NCI-H2029 (cell line): ENCODE measurements at places on chromosomes 7 and 10.
A peak's percentile ranks its signal among the peaks of the same experiment; 100 is the strongest.

DNA sequence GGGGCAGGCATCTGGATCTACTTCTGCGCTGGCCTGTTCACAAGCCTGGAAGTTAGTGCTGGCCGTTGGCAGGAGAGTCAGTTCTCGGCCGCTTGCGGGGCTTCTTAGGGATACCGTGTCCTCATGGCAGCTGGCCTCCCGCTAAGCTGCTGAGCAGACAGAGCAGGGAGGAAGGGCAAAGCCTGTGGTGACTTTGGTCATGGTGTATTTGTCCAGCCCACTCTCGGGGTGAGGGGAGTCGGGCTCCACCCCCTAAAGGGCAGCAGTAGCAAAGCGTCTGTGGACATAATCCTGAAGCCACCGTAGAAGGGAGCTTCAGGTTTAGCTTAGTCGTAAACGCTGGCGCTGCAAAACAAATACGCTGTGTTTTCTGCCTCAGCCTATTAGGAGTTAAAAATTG is 12.2 kb downstream of the UBE3C start:
- DNase-seq: peak; percentile 8

DNA sequence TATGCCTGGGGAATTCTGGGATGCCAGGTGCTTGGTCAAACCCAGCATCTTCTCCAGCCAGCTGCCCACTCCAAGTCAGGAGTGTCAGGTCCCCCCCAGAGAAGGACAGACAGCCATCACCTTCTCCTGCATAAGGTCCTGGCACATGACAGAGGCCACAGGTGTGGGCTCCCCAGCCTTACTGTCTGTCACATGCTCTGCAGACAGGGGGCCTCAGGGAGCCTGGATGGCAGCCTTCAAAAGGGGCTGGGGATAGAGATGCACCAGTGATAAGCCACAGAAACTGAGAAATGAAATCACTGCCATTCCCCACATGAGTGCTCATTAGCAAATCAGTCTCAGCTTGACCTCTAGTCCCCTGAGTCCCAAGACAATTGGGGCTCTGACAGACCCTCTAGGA is 72.9 kb downstream of the PLXNA4 start:
- no peak for DNase-seq

- no peak for DNase-seq
Observed at GRCh38 chr10:100734295-100735086, 10.9 kb upstream of the PAX2 start.

GRCh38 chr7:47605816-47606575 is 24.1 kb upstream of the TNS3 start:
- no peak for DNase-seq

DNA sequence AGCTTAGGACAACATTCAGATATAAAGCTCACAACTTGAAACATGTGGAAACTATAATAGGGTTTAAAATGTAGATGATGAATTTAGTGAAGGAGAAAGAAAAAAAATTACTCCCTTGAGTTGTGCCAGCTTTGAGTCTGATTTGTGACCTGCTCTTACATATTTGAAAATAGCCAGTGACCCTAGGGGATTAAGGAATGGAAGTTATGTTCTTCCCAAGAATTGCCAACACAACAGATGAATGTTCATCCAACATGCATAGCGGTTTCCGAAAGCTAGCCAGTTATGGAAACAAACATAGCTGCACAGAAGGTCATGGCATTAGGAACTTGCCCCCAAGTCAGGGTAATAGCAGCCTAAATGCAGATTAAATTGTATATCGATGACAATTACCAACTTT is 10.8 kb downstream of the TMEM196 start:
- DNase-seq: no peak

DNA sequence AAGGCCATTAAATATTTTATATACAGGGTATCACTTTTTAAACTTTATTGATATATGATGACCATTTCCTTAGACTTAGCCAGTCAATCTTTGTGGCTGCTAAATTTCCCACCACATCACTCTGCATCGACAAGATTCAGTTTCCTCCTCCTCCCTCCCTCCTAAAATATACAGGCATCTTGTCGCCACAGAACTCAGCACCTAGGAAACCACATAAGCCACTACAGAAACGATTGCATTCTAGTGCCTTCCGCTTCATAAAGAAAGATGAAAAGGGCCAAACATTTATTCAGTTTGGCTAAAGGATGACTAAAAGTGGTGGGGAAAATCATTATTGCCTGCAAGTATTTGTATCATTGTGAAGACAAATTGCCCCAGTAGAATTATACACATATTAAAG is 30.7 kb downstream of the ERCC6 start:
- no peak for DNase-seq

- no peak for DNase-seq
Observed at GRCh38 chr10:944034-944831, 12.7 kb upstream of the LARP4B start.

DNA sequence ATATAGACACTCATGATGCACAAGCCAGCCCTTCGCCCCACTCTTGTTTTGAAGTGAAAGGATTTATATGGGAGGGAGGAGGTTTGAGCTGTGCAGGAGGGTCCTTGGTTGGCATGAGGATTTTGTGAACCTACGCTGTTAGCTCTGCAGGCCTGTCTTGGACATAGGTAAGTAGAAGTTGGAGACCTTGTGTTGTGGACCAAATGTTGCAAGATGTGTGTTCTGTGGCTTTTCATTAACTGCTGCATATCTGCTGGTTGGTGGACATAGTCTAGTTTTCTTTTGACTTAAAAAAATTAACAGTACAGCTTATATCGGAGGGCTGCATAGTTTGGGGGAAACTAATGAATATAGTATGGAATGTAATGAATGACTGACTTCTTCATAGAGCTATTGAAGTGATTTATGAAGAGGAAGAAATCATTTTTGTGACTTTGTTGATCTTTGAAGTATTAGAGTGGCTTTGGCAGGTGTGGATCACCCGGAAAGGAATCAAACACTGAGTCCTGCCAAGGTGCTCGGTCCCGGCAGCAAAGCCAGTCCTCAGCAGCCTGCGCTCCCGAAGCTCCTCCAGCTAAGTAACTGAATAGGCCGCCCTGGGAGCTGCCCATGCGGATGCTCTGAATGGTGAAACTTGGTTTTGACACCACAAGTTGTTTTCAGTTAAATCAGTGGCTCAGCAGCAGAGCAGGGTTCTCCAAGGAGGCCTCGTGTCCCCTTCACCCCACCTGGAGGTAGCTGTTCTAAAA is 3.2 kb downstream of the MGMT start:
- no peak for DNase-seq

GRCh38 chr7:20708896-20709295 is 77.8 kb downstream of the SP8 start:
- no peak for DNase-seq

GRCh38 chr7:830069-830468 is 2.2 kb upstream of the SUN1 start:
- no peak for DNase-seq

- no peak for DNase-seq
Observed at GRCh38 chr10:113692271-113692670, 12.6 kb downstream of the CASP7 start.

GRCh38 chr10:62437696-62438095 is 63.5 kb downstream of the ZNF365 start:
- peak; percentile 3 for DNase-seq

DNA sequence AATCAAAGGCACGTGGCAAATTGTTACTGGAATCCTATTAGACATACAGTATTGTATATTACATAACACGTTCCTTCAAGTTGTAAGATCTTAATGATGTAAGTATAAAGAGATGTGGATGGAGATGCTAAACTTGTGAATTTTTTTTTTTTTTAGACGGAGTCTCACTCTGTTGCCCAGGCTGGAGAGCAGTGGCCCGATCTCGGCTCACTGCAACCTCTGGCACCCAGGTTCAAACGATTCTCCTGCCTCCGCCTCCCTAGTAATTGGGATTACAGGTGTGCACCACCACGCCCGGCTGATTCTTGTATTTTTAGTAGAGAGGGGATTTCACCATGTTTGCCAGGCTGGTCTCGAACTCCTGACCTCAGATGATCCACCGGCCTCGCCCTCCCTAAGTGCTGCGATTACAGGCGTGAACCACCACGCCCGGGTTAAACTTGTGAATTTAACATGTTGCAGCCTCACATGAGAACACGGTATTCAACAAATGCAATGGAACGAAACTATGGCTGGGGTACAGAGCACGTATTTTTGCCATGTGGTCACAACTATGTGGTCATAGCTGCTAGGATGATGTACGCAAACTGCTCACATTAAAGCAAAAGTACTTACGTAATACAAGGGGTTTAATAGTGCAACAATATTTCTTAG is 818 bp upstream of the SUPV3L1 start:
- peak; percentile 56 for DNase-seq
